Inflammatory macrophage (primary cell): ENCODE measurements at places on chromosomes 1 and 21.

DNA sequence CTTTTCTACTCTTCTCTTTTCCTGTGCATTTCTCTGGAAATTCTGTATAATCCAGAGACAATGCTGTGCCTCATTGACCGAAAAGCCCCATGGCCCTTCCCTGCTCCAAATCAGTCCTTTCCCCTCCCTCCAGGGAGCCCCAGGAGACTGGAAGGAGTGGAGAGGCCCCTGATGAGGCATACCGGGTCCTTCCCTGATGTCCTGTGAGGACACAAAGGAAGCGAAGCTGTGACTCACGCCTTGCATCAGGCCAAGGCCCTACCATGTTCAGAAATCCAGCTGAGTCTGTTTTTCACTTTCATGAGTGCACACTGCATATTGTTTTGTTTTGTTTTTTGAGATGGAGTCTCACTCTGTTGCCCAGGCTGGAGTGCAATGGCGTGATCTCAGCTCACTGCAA, 38.7 kb upstream of the BECN2 start:
- peak; percentile 42 for DNase-seq

- DNase-seq = no peak
Measured at GRCh38 chr1:192045131-192045530, 113.1 kb upstream of the RGS18 start.

GRCh38 chr21:45154511-45155508, 80.4 kb downstream of the ADARB1 start:
- DNase-seq = peak; percentile 24

- no peak for DNase-seq
Measured at GRCh38 chr1:201212056-201212455, 21.4 kb downstream of the IGFN1 start.

- no peak for DNase-seq
Measured at GRCh38 chr1:76006234-76006633, 68.3 kb upstream of the ST6GALNAC3 start.

GRCh38 chr1:118661769-118662320, 326.3 kb downstream of the TBX15 start:
- no peak for DNase-seq

DNA sequence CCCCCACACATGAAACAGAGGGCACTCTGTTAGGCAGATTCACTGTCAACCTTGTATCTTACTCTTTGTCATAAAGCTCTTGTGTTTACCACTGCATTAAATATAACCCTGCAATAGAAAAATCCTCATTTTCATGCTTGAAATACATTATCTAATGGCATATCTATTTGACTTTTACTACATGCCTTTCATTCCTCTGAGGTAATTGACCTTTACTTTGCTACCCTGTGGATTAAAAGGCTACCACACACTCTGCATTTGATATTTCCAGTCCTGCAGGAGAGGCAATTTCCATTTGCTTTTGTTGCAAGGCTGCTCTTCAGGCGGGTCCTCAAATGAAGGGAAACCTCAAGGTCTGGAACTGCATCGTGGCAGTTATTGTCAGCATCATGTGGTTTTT, 238.0 kb downstream of the NTNG1 start:
- no peak for DNase-seq

DNA sequence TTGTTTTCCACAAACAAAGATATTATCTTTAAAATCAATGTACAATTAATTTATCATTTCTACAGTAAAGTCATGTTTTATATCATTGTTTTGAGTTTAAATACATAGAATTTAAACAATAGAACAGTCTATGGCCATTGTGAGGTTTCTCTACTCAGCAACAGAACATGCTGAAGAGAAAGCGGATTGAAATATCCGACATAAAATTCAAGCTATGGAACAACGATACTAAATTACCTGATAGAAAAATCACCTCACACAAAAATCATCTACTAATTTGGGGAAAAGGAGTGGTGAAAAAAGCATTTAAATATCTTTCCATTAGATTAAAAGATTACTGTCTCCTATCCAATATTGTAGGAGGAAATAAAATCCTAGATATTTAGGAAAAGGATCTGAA, 12.6 kb downstream of the CDKN2C start:
- DNase-seq = no peak

- no peak for DNase-seq
Measured at GRCh38 chr1:17700945-17701810, 54.0 kb upstream of the ACTL8 start.

- no peak for DNase-seq
Measured at GRCh38 chr1:101026430-101026788, 825 bp upstream of the DPH5 start.

GRCh38 chr1:37181425-37181824, 147.1 kb upstream of the GRIK3 start:
- DNase-seq = no peak

DNA sequence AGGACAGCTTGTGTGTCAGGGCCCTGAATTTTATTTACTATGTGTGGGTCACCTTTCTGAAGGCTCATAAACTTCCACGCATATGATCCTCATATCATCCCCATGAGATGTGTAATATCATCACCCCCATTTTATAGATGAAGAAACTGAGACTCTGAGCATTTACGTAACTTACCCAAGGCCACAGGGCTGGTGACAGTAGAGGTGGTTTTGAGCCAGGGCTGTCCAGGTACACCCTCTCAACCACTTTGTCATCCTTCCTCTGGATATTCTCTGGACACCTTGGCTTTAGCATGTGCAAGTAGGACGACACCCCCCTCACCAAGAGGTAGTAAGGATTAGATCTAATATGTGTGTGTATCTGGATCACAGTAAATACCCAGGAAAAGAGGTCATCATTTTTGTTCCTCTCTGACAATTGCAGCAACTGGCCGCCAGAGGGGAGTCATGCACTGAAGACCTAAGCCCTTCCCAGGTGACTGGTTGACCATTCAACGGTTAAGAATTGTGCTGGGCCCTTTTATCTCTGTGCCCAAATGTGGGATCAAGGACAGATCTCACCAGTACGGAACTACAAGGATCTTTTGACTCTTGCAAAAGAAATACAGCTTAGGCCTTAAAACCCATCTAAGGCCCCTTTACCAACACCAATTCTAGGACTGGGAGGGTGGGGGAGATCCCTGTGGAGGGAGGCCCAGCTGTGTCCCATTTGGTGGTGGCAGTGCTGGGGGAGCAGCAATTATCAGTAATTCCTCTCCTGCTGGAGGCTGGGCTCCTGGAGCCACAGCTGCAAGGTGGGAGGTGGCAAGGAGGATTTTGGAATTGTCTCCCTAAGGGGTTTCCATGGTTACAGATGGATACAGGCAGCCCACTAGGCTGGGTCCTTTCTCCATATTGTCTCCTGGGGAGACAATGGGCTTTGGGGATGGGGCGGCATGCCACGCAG, 13.7 kb upstream of the E2F2 start:
- peak; percentile 82 for DNase-seq

DNA sequence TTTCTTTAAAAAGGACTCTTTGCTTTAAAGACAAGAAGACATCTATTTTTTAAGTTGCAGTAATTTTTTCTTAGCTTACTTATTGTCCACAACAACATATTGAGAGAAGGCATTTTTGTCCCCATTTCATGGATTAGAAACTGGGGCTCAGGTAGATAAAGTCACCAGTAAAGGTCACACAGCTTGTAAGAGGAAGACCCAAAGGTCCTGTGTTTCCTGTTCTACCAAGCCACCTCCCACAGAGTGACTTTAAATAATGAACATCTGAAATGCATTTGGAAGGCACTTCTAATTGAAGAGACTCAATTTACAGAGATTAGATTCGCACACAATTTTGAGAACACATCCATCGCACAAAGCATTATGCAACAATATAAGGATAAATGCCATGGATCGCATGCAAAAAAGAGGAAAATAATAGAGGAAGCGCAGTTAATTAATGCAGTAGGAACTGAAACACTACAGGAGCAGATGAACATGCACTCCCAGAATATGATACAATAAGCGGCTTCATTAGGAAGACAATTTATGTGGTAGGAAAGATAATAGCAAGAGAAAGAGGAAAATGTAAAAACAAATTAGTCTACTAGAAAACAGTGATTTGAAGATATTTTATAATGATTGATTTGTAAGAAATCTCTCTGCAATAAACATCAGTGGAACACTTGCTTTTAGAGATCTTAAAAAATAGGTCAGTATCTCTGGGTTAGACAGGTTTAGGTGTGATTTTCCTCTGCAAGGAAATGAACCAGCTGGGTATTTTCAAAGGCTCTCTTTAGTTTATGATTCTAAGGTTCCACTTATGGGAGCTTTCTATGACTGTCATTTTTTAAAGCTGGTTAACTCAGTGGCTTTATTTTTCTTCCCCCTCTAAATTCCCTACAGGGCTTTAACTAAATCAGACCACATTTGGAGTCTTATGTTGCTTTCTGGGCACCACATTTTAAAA, 27.1 kb upstream of the CD2 start:
- DNase-seq = peak; percentile 47

DNA sequence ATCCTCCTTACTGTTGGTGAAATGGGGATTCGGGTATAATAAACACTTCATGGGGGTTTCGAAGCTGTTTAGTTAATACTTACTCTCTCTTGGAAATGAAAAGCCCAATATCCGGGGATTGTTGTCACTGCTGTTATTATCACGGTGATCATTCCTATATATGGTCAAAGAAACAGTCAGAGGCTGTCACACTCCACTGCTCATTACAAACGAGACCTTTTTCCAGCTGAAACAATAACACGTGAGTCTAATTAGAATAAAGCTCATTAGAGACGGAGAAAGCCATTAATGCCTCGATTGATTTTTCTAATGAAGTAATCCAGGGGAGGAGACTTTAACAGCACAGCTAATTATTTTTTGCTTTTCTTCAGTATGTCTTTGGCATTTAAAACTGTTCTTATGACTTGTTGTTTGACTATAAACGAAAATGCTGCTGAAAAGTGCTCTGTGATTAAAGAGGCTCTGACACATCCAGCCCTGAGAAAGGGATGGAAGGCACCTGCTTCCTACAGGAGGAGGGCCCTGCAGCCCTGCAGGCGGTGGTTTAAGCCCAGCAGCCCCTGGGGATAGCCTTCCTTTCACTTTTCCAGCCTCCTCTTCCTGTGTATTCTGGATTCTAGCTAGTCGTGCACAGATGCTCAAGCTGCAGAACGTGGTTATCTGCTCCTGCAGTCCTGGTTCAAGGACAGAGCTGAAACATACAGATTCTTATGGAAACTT, 143.6 kb downstream of the EDEM3 start:
- no peak for DNase-seq

- no peak for DNase-seq
Measured at GRCh38 chr1:174702011-174702410, 254.2 kb downstream of the GPR52 start.

- peak; percentile 25 for DNase-seq
Measured at GRCh38 chr1:22608361-22608760, 28.1 kb upstream of the C1QA start.

DNA sequence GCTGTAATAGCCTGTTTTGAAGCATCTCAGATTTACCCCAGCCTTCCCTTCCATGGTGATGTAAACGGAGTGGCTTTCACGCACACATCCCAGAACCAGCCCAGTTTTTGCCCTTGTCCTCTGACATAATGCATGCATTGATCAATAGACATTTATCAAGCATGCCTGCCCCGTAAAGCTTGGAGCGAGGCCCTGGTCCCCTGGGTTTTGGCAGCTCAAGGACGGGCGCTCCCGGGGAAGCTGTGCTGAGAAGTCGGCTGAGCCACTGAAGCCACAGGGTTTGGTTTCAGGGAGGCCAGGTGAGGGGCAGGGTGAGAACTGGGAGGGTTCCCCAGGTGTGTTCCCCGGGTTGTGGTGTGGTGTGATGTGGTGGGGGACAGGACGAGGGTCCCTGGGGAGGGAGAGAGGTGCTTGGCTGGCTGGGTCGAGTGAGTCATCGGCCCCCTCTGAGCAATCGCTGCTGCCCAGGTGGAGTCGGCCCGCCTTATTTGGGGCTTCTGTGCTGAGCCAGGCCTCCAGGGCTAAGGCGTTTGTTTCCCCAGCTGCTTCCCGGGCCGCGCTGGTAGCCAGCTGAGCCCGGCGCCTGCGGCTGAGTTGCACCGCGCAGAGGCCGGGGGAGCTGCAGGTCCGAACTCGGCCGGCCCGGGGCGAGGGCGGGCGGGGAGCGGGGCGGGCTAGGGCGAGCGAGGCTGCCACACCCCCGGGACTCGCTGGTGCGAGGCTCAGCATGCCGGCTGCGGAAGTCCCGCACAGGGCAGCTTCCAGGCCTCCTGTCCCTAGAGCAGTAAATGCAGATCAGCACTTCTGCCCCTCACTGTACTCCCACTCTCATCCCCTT, 23.6 kb downstream of the ATP2B4 start:
- peak; percentile 26 for DNase-seq

DNA sequence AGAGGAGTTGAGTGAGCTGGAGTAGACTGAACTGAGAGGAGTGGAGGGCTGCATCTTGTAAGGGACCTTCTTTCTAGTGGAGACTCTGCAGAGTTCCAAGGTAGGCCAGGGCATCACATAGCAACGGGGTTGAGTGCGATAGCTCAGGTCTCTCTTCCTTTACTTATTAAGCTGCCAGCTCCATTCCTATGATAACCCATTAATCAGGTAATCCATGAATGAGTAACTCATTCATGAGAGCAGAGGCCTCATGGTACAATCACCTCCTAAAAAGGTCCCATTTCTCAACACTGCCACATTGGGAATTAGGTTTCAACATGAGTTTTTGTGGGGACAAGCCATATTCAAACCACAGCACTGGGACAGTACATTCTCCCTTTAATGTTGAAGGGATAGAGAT, 21.3 kb downstream of the VN1R5 start:
- DNase-seq = no peak

DNA sequence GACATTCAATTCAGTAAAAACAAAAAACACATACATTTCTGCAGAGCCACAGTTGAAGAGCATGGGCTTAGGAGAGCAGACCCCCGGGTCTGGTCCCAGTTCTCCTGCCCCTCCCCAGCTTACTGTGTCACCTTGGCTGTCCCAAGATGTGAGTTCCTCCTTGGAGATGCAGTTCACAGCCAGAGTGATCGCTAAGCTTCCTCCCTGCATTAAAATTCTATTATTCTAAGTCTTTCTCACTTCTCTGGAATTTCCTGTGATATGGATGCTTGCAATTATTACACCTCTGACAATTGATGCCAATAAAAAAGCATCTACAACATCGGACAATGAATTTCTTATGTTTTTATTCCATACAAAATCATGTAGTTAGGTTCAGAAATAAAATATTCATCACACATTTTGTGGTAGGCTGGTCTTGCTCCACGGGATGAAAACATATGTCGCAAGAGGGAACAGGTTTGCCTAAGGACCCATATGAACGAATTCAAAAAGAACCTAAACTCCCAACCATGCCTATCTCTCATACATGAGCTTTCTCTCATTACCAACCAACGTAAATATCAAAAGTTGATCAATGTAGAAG, 328.5 kb upstream of the RUNX1 start:
- DNase-seq = no peak

DNA sequence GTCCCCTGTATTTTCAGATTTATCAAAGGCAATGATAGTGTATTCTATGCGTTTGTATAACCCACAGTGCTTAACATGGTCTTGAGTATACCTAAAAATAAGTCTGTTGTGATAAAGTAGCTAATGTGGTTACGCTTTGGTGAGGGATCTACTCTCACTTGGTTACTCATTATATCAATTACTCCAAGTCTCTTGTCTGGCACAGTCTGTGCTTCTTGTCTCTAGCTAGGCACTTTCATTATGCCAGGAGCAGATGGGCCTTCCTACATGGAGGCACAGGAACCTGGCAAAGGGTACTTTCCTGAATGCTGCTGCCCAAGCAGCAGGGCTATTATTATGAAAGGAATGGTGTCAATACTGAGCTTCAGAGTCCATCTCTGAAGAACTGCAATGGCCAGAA, 4.2 kb upstream of the PTPN22 start:
- DNase-seq = no peak

GRCh38 chr1:26696654-26697430, 1.0 kb downstream of the ARID1A start:
- DNase-seq = peak; percentile 50

GRCh38 chr1:202029171-202029665, 18.8 kb downstream of the ELF3 start:
- no peak for DNase-seq

GRCh38 chr1:43444151-43444828, 9.4 kb downstream of the HYI start:
- DNase-seq = no peak
